ENCODE measurements at places on chromosomes 7 and 10.
A peak's percentile ranks its signal among the peaks of the same experiment; 100 is the strongest.

GRCh38 chr7:39560408-39560807, 5.8 kb upstream of the YAE1 start:
- no peak for DNase-seq

GRCh38 chr10:91090761-91091529, 129.5 kb upstream of the PCGF5 start:
- no peak for DNase-seq

- no peak for DNase-seq
Observed at GRCh38 chr7:18799899-18800298, 304.4 kb downstream of the HDAC9 start.

- no peak for DNase-seq
Observed at GRCh38 chr7:127765150-127765549, 113.2 kb downstream of the SND1 start.

DNA sequence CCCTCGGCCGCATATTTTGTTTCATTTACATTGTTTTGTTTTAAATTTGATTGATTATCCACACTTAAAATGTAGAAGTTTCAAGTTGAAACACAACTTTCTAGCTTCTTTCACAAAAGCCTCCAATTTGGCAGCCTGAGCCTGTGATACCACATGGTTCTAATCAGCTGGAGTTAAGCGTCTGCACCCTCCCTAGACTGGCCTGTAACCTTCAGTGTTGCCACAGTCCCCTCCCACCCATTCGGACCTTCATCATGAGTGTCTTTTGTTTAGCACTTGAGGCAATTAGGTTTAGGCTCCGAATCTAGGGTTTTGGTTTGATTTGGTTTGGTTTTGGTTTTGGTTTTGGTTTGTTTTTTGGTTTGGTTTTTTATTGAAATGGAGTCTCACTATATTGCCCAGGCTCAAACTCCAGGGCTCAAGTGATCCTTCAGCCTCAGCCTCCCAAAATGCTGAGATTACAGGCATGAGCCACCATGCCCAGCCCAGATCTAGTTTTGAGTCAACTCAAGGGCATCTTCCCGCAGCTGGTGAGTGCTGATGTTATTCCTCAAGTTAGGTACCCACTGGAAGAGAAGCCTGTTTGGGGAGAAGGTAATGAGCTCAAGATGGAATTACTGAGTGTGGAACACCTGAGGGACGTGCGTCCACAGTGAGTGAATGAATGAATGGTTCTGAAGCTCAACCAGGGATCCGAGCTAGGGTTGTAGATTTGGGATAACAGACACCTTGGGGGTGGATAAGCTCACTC, 201.4 kb downstream of the HECW1 start:
- no peak for DNase-seq

GRCh38 chr10:111158595-111158994, 81.8 kb downstream of the ADRA2A start:
- DNase-seq, result no peak

GRCh38 chr10:34370126-34370525, 445.0 kb downstream of the PARD3 start:
- no peak for DNase-seq

DNA sequence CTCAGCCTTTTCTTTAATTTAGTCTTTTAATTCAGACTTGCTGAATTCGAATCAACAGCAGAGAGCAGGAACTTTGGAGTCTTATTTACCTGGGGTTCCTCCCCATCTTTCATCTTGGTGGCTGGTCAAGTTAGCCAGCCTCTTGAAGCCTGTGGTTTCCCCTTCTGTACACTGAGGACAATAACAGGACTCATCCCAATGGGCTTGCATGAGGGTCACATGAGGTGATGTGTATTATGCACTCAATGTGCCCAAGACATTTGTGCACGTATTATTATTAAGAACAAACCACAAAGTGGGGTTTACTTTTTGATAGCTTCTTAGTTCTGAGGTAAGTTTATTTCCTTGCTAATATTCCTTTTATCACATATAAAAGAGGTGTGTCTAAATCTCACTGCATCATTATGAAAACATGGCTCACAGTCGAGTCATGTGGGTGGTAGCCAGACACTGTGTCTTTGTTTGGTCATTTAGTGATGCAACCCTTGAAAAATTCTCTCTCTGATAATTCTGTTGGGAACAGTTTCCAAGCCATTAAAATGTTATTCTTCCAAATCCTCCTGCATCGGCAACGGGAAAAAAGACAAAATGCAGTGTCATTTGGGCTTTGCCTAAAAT, 86.5 kb upstream of the GRB10 start:
- DNase-seq, result no peak

DNA sequence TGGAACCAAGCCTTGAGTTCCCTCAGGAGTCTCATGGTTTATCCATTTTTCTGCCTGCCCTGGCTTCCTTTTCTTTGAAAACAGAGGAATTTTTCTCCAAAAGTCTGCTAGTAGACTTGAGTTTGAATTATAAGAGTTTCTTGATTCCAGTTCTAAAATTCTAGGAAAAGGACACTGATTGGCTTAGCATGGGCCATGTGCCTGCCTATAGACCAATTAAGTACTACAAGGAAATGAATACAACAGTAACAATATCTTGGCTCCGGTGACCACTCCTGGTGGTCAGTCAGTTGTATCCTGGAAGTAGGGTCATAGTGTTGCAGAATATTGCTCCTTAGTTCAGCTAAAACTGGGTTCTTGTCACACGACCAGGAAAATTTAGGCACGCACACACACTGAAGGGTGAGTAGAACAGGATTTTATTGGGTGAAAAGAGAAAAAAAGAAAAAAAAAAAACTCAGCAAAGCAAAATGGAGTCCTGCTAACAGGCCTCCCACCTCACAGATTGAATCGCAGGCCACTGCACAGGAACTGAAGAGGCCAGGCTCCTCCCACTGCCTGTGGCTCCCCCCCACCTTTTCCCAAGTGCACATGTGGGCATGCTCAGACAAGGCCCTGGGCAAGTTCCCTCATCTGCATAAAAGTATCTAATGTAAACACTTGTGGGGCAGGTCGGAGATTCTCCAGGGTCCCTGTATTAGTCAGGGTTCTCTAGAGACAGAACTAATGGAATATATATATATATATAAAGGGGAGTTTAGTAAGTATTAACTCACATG, 155.1 kb downstream of the LYZL1 start:
- DNase-seq, result peak; percentile 40

GRCh38 chr10:53298443-53298842, 525.9 kb upstream of the MBL2 start:
- DNase-seq, result no peak

DNA sequence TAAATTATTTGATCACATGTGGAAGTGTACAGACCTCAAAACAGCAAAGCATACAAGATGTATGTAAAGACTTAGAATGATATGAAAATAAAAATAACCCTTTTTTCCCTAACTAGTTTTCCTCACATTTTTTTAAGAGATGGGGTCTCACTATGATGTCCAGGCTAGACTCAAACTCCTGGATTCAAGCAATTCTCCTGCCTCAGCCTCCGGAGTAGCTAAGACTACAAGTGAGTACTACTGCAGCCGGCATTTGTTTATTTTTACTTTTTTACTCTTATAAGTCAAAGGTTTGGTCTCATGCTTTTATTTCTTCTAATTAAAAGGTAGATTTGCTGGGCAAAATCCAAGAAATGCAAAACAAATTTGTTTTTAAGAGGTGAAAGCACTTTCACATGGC, 124.4 kb upstream of the ASAH2 start:
- no peak for DNase-seq

Measured in NCI-H345 (cell line).